Natural killer cell treated with Interleukin-12 subunit alpha and Interleukin-12 subunit beta and Interleukin-15 and Interleukin-18, amount 100 ng/mL, for 72 hours (primary cell): ENCODE measurements at places on chromosomes 1 and 21.

DNA sequence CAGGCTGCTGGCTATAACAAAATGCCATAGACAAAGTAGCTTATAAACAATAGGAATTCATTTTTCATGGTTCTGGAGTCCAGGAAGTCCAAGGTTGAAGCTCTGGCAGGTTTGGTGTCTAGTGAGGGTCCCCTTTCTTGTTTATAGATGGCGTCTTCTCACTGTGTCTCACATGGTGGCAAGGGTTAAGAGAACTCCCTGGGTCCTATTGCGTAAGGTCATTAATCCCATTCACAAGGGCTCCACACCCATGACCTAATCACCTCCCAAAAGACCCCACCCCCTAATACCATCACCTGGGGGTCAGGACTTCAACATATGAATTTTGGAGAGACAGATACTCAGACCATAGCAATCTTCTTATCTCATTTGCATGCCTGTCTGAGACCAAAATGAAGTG, 108.9 kb upstream of the USP25 start:
- no peak for DNase-seq

DNA sequence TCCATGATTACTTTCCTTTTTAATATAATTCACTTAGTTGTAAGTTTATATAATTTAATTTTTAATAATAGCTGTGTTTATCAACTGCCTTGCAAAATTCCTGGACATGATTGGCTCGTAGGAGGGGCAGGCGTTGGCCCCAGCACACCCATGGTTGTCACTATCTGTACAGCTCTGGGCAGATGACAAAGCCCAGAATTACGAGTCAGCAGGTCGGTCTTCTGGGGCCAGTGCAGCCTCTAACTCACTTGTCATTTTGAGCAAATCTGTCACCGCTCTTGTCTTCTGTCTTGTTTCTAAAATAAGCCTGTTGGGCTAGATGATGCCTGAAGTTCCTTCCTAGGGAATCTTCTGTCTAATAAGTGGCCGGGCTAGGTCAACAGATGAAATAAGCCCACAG, 21.4 kb upstream of the LRRC38 start:
- DNase-seq, result no peak

DNA sequence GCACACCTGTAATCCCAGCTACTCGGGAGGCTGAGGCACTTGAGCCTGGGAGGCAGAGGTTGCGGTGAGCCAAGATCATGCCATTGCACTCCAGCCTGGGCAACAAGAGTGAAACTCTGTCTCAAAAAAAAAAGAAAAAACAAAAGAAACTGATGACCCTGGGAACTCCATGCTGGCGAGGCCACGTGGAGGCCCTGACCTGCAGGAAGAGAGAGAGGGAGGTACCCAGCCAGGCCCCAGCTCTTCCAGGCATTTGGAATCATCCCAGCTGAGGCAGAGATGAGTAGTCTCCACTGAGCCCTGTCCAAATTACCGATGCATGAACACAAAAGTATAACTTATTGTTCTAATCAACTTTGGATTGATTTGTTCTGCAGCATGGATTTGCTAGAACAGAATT, 132.0 kb upstream of the ZBTB40 start:
- no peak for DNase-seq

DNA sequence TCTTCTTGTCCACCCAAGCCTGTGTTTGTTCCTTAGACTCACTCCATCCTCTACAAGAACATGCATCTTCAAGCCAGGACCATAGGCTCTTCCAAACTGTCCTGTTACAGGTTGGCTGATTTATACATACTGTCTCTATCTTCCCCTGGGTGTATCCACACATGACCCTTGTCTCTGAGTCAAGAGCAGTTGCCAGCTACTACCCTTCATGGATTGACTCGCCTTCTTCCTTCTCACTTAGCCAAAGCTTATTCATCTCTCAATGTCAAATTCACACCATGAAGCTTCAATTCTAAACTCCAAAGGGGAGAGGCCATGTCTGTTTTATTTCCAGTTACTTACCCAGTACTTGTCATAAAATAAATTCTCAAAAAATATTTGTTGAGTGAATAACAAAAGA, 64.1 kb upstream of the CACHD1 start:
- DNase-seq, result no peak

DNA sequence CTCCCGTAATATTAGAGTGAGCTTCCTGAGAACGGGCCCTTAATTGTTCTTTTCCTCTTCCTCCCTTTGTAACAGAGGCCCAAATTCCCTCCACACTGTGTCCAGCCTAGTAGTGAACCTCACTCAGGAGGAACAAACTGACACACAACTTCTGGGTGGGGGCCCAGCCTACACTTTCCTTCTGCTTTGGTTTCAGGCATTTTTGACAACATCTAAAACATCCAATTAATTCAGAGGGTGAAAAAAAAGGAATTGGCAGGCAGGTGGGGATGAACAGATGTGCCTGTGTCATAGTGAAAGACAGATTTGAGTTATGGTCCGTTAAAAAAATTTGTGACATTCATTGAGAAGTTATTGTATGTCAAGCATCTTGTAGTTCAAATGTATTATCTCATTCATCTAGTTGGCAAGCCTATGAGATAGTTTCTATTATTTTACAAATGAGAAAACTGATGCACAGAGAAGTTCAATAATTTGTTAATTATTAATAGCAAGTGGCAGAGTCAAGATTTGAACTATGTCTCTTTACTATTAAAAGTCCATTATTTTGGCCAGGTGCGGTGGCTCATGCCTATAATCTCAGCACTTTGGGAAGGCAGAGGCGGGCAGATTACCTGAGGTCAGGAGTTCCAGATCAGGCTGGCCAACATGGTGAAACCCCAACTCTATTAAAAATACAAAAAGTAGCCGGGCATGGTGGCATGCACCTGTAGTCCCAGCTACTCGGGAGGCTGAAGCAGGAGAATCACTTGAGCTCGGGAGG, 41.6 kb upstream of the LRIG2 start:
- no peak for DNase-seq

- no peak for DNase-seq
Observed at GRCh38 chr1:243725846-243726245, 124.2 kb downstream of the AKT3 start.

- no peak for DNase-seq
Observed at GRCh38 chr1:17653728-17654351, 101.3 kb upstream of the ACTL8 start.

- DNase-seq, result no peak
Observed at GRCh38 chr1:211783266-211783665, 47.3 kb downstream of the LPGAT1 start.

DNA sequence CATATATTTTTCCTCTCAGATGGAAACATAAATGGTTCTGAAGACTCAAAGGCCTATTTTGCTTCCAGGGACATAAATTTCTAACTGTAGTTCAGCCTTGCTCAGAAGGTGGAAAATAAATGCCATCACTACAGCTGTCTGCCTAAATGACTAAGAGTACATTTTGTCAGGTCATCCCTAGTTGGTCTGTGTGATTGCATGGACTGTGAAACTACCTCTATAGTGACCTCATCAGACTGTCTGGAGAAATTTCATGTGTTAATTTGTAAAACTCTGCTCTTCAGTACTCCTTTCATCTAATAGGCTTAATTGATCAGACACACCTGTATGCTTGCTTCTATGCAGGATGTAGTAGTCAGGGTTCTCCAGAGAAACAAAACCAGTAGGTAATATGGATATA, 886.9 kb downstream of the AMY1C start:
- no peak for DNase-seq

DNA sequence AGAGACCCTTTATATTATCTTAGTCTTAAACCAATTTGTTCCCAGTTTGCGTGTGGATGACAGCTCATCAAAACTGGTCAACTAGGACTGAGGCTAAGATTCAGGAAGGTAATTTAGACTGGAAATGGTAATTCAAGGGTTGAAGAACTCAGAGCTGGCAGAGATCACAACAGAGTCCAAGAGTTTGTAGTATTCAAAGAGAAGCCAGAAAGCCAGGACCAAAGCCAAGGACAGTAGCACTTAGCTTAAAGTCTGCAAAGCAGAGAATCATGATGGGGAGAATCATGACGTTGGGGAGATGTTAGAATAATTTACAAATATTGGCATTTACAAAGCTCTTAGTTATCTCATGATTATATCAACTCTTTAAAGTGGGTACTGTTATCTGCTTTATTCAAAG, 32.6 kb downstream of the RNF11 start:
- DNase-seq, result no peak

- DNase-seq, result no peak
Observed at GRCh38 chr1:92276082-92276481, 22.7 kb downstream of the GLMN start.

- DNase-seq, result no peak
Observed at GRCh38 chr1:61085206-61085982, 3.0 kb downstream of the NFIA start.

GRCh38 chr1:32111789-32112188, 3.9 kb downstream of the KPNA6 start:
- DNase-seq, result no peak

DNA sequence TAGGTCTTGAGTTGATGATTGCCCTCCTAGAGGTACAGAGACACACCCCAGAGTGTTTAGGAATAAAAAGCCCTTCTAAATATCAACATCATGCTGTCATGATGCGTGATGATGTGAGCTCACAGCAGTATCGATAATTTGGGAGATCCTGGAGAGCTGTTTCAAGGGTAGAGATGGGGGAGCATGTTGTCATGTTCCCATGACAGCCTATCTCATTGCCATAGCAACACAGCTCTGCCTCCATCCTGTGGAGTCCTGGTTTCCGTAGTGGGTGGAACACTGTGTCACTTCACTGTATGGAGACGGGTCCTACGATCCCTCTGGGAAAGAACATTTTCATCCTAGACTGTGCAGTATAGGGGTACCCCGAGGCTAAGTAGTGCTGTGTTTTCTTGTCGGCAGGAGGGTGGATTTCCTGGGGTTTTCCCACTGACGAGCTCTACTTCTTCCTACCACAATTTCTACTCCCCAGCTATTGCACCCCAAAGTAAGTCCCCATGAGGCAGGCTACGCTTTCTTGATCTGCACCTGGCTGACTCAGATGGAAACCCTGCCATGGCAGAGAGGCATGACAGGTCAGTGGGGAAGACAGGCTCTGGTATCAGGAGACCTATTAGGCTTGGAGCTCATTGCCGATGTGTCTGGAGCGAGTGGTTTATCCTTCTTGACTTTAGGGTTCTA, 7.2 kb downstream of the KISS1 start:
- no peak for DNase-seq

GRCh38 chr1:67342076-67342890, 34.6 kb downstream of the IL12RB2 start:
- peak; percentile 86 for DNase-seq

DNA sequence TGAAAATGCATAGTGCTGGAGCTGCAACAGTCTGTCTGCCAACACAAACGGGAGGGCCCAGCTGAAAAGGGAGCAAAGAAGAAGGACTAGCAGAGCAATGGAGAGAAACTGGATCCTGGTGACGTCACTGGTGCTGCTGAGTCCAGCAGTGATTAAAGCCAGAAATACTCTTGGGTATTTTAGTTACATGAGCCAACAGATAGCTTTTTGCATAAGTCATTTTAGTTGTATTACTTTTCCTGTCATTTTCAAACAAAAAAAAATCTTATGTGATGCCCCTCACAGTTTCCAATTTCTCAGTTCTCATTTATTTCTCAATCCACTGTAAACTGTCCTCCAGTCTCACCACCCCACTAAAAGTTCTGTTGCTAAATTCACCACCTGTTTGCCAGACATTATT, 38.7 kb upstream of the NEK7 start:
- DNase-seq, result no peak

GRCh38 chr1:1315435-1315954, 7.1 kb downstream of the PUSL1 start:
- no peak for DNase-seq

DNA sequence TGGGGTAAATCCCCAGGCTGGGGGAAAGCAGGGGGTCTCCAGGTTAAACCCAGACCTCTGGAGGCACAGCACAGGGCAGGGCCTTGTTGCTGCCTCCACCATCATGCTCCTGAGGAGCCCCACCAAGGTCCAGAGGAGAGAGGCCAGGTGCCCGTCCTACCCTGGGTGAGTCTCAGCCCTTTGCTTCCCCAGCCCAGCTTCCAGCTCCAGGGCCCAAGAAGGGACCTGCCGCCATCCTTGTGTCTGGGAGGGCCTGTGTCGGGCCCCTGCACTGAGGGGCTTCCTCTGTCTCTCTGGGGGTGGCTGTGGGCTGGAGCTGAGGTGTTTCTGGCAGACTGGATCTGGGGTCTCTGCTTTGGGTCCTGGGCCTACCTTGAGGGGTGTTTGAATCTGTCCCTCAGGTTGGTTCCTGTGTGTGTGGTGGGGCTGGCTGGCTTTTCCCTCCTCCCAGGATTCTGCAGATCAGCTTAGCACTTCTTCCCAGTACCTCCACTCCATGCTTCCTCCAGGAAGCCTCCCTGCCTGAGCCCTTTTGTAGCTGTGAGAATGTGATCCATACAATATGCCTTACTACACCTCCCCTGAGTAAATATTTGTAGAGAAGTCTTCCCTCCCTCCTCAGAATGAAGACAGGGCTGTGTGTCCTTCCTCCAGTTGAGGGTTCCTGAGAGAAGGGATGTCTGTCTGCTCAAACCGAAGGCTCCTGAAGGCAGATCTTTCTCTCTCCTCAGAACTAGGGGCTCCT, 6.2 kb downstream of the GPR3 start:
- no peak for DNase-seq

GRCh38 chr1:75855010-75855409, 58.3 kb downstream of the MSH4 start:
- DNase-seq, result no peak

DNA sequence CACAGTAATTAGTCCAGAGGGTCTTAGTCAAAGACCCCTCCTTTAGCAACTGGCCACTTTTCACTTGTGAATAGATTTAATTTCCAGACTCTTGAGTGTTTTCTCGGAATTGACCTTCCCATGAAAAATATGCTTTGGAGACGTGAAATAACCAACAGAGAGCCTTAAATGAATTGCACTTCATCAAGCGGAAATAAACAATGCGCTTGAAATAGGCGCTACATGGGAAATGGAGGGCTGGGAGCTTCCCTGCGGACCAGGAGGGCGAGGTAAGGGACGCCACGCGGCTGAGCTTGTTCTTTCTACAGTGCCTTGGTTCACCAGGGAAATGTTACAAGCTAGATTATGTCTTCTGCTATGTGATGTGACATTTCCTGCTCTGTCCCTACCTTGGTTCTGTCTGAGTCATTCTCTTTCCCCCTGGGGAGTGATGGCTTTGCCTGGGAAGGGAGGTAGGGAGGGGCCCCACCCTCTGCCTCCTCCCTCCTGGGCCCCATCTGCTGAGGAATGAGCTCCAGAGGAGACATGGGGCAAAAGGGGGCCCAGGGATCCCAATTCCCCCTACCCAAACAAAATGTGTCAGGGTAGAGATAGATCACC, 619.3 kb downstream of the PTPRU start:
- peak; percentile 48 for DNase-seq
